ENCODE measurements at places on chromosomes 5 and 9. TPM values are rescaled to one million over a fixed set of nuclear protein-coding genes. Genes with fewer than 3 reads are reported as not detected.

- DNase-seq = no peak
These were observed 141.2 kb downstream of the TRIM36 start for GRCh38 chr5:115028557-115028956.

- no peak for DNase-seq
These were observed 87.5 kb downstream of the SLIT3 start for GRCh38 chr5:169213479-169213878.

GRCh38 chr9:130266236-130267098 is 907 bp downstream of the HMCN2 start:
- no peak for DNase-seq

- DNase-seq = no peak
These were observed 330.5 kb upstream of the IRX4 start for GRCh38 chr5:2213121-2213730.

DNA sequence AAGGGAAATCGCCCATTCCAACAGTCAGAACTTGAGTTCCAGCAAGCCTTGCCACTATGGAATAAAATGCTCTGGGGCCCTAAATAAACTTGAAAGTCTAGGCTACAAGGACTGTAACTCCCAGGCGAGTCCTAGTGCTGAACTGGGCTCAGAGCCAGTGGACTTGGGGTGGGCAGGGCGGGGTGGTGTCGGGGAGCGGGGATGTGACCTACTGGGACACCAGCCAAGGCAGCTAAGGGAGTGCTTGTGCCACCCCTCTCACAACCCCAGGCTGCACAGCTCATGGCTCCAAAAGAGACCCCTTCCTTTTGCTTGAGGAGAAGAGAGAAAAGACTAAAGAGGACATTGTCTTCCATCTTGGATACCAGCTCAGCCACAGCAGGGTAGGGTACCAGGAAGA is 61.5 kb downstream of the MEIKIN start:
- DNase-seq = no peak

DNA sequence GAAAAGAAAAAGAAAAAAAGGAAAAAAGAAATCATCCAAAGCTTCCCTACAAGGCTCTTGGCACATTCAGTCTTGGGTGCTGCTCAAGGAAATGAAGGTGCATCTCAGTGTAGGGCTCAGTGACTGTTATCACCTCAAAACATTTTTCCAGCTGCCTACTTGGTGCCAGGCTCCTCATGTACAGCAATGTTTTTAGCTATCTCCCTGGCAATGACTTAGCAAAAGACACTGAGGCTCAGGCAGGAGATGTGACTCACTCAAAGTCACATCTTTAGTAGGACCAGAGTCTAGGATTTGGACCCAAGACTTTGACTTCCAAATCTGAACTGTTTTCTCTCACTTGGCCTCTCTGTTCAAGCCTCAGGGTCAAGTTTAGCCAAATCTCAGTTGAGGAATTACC is 264.2 kb downstream of the CRB2 start:
- peak; percentile 8 for DNase-seq

- peak; percentile 85 for DNase-seq
These were observed 64.4 kb upstream of the DNAH5 start for GRCh38 chr5:14008819-14009311.

- DNase-seq = no peak
These were observed 31.7 kb downstream of the GPR21 start for GRCh38 chr9:123065196-123065595.

DNA sequence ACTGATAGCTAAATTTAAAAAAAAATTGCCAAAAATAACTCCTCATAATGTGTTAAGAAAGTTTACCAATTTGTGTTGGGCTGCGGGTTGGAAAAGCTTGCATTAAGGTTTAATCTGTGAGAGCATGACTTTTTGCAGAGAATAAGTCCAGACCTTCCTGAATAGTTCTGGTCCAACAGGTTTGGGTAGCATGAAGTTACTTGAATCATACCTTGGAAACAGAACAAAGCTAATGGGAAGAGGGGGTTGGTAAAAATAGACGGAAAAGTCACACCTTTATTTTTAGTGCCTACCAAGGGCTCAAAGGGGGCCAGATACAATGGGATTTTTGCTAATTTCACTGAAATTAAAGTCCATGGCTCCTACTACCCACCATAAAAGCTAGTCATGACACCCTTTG is 17.1 kb upstream of the MATR3 start:
- DNase-seq = no peak

- peak; percentile 80 for DNase-seq
These were observed 365.3 kb downstream of the BNC2 start for GRCh38 chr9:16505199-16505598.

DNA sequence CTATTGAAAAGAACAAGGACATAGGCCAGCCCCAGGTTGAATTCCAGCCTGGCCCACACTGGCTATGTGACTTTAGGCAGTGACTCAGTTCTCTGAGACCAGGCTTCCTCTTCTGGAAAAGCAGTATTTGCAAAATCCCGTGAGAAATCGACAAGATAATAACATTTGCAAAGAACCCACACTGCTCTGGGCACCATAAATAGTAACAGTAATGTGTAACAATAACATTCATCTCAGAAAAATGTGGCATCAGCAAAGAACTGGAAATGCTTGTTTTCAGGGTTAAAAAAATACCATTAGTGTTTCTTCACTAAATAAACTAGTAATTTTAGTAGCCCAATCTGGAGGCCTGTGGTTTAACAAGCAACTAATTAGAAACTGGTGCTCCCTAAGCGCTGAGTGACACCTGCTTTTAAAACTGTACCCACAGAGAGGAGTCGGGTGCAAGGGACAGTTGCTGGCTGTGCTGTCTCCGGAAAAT is 148.4 kb downstream of the TTLL11 start:
- peak; percentile 87 for DNase-seq

DNA sequence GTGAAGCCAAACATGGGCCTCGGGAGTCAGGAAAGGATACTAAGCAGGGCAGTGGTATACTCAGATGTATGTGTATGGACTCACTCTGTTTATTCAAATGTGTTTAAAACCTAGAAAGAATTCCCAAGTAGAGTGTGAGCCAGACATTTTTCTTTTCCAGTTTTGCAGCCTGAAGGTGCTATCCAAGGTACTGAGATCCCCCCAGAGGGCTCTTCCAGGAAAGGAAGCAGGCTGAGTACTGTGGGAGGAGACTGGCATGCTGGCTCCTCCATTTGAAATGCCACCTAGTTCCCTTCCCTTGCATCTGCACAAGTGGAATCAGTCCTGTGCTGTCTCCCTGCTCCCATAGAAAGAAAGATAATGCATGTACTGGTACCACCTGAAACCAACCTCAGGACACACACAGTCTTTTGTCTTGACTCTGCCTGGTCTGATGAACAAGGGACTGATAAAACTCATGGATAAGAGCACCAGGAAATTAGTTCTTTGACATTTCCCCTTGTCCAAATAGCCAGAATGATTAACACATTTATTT is 85.9 kb downstream of the HRH2 start:
- DNase-seq = peak; percentile 7

- DNase-seq = no peak
These were observed 310.4 kb downstream of the ACTL7B start for GRCh38 chr9:108545436-108545835.

DNA sequence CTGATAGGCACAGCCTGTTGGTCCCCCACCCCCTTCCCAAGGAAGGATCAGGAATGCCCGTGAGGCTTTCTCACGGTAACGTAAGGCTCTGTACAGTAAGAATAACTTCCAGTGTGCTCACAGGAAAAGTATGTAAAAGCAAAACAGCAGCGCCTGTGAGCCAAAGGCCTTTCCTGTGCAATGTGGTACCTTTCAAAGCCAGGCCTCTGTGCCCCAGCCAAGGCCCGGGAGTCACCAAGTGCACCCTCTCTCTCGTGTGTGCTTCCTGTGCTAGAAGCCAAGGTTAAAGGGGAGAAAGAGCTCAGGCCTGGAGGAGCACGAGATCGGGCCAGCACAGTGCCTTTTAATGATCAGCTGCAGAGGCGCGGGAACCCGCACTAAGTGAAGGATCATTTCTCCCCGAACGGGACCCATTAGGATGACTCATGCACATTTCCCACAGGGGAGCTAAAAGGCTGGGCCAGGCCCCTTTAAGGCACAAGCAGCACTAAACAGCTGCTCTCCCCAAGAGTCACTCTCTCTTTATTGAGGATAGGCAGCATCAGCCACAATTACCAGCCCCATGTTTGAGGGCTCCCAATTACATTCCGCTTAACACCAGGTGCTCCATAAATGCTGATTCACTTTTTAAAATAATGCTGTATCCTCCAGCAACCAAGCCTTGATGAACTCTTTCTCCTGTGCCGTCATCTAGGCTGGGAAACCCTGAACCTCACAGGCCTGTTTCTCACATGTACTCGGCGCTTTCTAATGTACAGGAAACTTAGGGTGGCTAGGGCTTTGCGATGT is 42.8 kb downstream of the SHB start:
- peak; percentile 98 for DNase-seq

Gene HRCT1
- 1.7 TPM for total RNA-seq

Gene PCDHGB7
- total RNA-seq = 5.8 TPM

Gene C1QTNF2
- total RNA-seq = 0.72 TPM

Gene FAM151B
- total RNA-seq = 2.9 TPM

Gene CDX1
- 0.18 TPM for total RNA-seq

Gene CCNI2
- total RNA-seq = not detected
